WTC11 (cell line): ENCODE measurements at places on chromosomes 12 and 14. TPM values are rescaled to one million over a fixed set of nuclear protein-coding genes. Genes with fewer than 3 reads are reported as not detected.

GRCh38 chr12:111196532-111196931 lies 172.4 kb downstream of the PHETA1 start:
- no peak for DNase-seq
- no peaks in the 10 kb centered on the region for H3K27me3 ChIP-seq
- peaks cover 37% of the 10 kb centered on the region for H3K4me1 ChIP-seq

- DNase-seq, result no peak
- 0 out of 2 replicates have a peak, but pooled peaks cover 2% of the 10 kb centered on the region for H3K36me3 ChIP-seq
These were observed 907 bp upstream of the EFS start for GRCh38 chr14:23365732-23366425.

DNA sequence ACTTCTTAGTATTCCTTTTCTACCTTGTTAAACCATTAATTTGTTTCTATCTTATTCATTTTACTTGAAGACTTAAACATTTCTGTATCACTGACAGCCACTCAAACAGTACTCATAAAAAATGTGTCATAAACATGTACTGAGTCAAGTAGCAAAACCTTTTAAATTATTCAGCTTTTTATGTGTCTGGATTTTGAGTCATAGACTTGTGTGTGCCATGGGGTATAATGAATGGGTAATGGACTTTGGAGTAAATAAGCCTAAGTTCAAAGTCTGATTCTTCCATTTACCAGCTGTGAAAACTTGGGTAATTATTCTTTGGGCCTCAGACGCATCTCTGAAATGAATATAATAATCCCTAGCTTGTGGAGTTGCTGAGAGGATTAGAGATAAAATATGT lies 199.0 kb downstream of the RAD51B start:
- no peak overlapping the region for H3K4me3 ChIP-seq
- no peaks in the 10 kb centered on the region for H3K27me3 ChIP-seq
- H3K36me3 ChIP-seq, result peaks cover 19% of the 10 kb centered on the region
- H3K4me1 ChIP-seq, result peaks cover 14% of the 10 kb centered on the region

DNA sequence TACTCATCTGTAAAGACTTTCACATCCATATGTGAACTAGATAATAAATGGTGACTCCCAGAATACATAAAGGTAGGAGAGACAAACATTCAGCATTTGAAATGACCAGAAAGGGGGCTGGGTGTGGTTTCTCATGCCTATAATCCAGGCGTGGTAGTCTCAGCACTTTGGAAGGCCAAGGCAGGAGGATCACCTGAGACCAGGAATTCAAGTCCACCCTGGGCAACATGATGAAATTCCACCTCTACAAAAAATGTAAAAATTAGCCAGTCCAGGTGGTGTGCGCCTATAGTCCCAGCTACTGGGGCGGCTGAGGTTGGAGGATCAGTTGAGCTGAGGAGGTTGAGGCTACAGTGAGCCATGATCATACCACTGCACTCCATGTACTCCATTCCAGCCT lies 4.1 kb upstream of the CS start:
- DNase-seq, result no peak
- H3K27me3 ChIP-seq, result no peaks in the 10 kb centered on the region
- H3K27ac ChIP-seq, result no peak overlapping the region

DNA sequence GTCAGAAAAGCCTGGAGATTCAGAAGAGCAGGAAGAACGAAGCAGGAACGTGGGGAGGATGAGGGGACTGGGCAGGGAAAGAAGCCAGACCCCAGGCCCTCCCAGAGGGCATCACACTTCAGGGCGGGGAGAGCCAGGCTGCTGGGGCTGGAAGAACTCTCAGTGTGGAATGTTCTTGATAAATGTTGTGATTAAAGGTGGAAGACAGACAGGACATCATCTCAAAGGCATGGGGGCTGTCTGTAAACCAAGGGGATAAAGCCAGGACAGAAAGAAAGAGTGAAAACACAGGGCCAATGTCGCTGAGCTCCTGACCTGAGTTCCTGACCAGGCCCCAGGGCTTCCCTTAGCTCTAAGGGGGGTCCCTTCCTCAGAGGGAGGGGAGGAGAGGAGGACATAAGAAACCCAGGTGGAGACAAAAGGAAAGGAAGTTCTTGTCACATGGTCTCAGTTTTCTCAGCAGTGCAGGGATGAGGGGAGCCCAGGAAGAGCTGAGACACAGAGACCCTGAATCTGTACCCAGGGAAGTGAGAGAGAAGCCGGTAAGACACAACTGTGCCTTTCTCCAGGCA lies 56.3 kb downstream of the SETD3 start:
- DNase-seq, result no peak
- H3K4me1 ChIP-seq, result peaks cover 58% of the 10 kb centered on the region
- no peak overlapping the region for H3K4me3 ChIP-seq
- no peaks in the 10 kb centered on the region for H3K27me3 ChIP-seq
- H3K36me3 ChIP-seq, result peaks cover 20% of the 10 kb centered on the region
- peak overlapping the region; percentile 57 for H3K27ac ChIP-seq

- H3K27me3 ChIP-seq, result no peaks in the 10 kb centered on the region; the same call in 1 of the 2 replicates
- H3K4me3 ChIP-seq, result no peak overlapping the region
These were observed 11.8 kb downstream of the TMCC3 start for GRCh38 chr12:94638521-94638920.

GRCh38 chr14:46058964-46059563 lies 592.5 kb downstream of the RPL10L start:
- H3K36me3 ChIP-seq, result peaks cover 7% of the 10 kb centered on the region; the same call in 1 of the 2 replicates
- H3K27me3 ChIP-seq, result no peaks in the 10 kb centered on the region; the same call in 1 of the 2 replicates
- H3K27ac ChIP-seq, result no peak overlapping the region
- H3K4me3 ChIP-seq, result no peak overlapping the region

GRCh38 chr14:22980672-22981089 lies 1.7 kb downstream of the AJUBA start:
- peak; percentile 76 for DNase-seq
- H3K27me3 ChIP-seq, result no peaks in the 10 kb centered on the region; the same call in none of the 2 replicates
- peaks cover 30% of the 10 kb centered on the region for H3K36me3 ChIP-seq
- peak overlapping the region; percentile 71 for H3K4me3 ChIP-seq
- peaks cover 48% of the 10 kb centered on the region for H3K4me1 ChIP-seq
- H3K27ac ChIP-seq, result no peak overlapping the region

- no peak overlapping the region for H3K4me3 ChIP-seq
- DNase-seq, result no peak
- H3K27me3 ChIP-seq, result no peaks in the 10 kb centered on the region
- no peak overlapping the region for H3K27ac ChIP-seq
These were observed 57.6 kb downstream of the GPR137C start for GRCh38 chr14:52610187-52610586.

DNA sequence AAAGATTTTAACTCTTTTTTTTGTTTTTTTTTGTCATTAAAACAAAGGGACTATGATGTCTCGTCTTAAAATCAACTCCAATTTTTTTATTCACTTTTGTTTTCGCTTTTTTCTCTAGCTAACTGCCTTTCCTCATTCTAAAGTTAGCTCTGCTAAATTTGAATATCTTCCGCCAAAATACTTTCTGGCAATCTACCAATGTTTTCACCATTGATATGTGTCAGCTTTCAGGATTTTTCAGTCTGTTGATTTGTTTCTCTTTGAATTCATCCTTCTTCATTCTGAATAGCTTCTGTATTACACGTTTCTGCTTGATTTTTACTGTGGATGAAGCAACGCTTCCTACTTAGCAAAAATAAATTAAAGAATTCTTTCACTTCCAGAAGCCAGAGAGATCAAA lies 38.7 kb upstream of the NOVA1 start:
- no peak for DNase-seq
- no peaks in the 10 kb centered on the region for H3K27me3 ChIP-seq
- no peak overlapping the region for H3K4me3 ChIP-seq
- H3K27ac ChIP-seq, result no peak overlapping the region

GRCh38 chr12:7666595-7666994 lies 887 bp upstream of the APOBEC1 start:
- DNase-seq, result no peak
- H3K36me3 ChIP-seq, result no peaks in the 10 kb centered on the region
- no peaks in the 10 kb centered on the region for H3K27me3 ChIP-seq
- peaks cover 6% of the 10 kb centered on the region for H3K4me1 ChIP-seq
- H3K27ac ChIP-seq, result no peak overlapping the region
- no peak overlapping the region for H3K4me3 ChIP-seq

- no peaks in the 10 kb centered on the region for H3K4me1 ChIP-seq
- H3K27ac ChIP-seq, result no peak overlapping the region
- H3K4me3 ChIP-seq, result no peak overlapping the region
- no peaks in the 10 kb centered on the region for H3K36me3 ChIP-seq
- no peaks in the 10 kb centered on the region; the same call in 1 of the 2 replicates for H3K27me3 ChIP-seq
These were observed 26.8 kb upstream of the CLIP1 start for GRCh38 chr12:122449317-122449716.

DNA sequence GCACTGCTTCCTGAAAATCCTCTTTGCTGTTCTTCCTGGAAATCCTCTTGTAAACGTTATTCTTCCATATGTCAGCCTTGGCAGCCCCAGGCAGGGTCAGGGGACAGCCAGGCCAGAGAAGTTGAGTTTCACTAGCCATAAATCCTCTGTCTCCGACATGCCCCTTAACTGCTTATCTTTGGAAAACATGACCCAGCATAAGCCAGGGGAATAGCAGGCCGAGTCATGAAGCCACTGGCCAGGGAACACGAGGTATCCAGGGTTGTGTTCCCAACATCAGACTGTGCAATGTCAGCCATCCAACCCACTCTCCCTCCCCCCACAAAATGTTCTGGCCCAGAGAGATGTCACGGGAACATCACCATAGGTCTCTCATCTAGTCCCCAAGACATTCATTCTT lies 453.9 kb downstream of the MED13L start:
- DNase-seq, result no peak
- H3K36me3 ChIP-seq, result peaks cover 17% of the 10 kb centered on the region
- no peak overlapping the region for H3K27ac ChIP-seq
- H3K27me3 ChIP-seq, result peaks cover 5% of the 10 kb centered on the region

DNA sequence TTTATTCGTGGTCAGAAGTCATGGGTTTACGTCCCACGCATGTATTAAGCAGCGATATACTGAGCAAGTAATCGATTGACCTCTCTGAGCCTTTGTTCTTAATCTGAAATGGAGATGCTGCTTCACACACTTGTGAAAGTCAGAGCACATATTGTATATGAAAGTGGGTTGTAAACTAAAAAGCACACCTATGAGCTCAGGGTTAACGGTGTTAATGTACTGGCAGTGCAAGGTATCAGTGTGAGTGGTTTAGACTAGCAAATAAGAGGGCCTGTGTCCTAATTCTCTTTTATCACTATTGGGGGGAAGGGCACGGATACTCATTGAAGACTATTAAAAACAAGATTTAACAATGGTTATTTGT lies 676 bp downstream of the MRPL42 start:
- peak overlapping the region; percentile 98 for H3K27ac ChIP-seq
- DNase-seq, result no peak
- H3K27me3 ChIP-seq, result no peaks in the 10 kb centered on the region; the same call in 1 of the 2 replicates

DNA sequence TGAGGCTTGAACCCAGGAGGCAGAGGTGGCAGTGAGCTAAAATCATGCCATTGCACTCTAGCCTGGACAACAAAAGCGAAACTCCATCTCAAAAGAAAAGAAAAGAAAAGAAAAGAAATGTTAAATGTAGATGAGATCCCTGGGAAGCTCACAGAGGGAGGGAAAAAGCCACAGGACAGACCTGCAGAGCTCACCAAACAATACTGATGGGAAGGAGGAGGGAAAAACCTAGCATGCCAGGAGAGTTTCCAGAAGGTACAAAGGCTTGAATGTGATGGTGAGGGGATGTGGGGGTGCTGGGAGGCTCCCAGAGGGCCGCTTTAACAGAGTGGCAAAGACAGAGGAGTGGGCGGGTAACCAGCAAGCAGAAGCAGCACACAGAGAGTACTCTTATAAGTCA lies 72.3 kb downstream of the PTPN21 start:
- peaks cover 7% of the 10 kb centered on the region for H3K36me3 ChIP-seq
- H3K27ac ChIP-seq, result no peak overlapping the region
- H3K27me3 ChIP-seq, result no peaks in the 10 kb centered on the region

DNA sequence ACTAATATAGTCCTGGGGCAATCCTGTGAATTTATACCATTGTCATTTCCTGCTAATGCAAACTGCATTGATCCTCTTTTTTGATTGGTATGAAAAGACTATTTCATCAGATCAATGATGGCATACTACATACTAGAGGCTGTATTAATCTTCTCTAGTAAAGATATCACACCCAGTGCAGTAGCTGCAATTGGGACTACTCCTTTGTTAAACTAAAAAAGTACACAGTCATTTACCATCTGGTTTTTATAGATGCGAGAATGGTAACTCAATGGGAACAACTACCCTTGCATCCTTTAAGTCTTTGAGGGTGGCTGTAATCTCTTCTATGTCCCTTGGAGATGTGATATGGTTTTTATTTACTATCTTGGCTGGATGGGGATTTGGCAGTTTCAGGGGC lies 80.2 kb upstream of the STK38L start:
- H3K4me3 ChIP-seq, result no peak overlapping the region
- H3K27ac ChIP-seq, result no peak overlapping the region
- no peak for DNase-seq

DNA sequence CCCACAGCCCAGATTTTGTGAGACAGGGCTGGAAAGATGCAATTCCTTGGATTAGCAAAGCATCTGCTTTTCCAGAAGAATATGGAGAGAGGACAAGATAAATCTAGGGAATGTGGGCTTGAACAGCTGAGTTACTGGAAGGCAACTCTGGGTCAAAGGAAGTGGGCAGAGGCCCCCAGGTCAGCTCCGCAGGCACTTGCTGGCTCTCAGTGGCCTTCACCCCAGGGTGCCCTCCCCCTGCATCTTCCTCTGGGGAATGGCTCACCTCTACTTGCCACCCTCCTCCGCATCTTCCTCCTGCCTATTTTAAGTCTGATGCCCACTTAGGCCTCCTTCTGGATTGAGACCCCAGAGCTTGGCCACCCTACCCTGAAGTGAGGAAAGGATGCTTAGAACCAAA lies 10.5 kb upstream of the PNMA1 start:
- peak overlapping the region; percentile 72 for H3K27ac ChIP-seq
- H3K4me1 ChIP-seq, result peaks cover 46% of the 10 kb centered on the region
- H3K36me3 ChIP-seq, result peaks cover 14% of the 10 kb centered on the region

GRCh38 chr14:33404964-33405574 lies 466.4 kb downstream of the NPAS3 start:
- peaks cover 3% of the 10 kb centered on the region for H3K27me3 ChIP-seq
- no peak overlapping the region for H3K4me3 ChIP-seq
- H3K36me3 ChIP-seq, result peaks cover 79% of the 10 kb centered on the region
- H3K27ac ChIP-seq, result no peak overlapping the region
- peak; percentile 22 for DNase-seq

- no peak overlapping the region for H3K27ac ChIP-seq
- H3K36me3 ChIP-seq, result peaks cover 14% of the 10 kb centered on the region
- no peaks in the 10 kb centered on the region for H3K4me1 ChIP-seq
- no peak overlapping the region for H3K4me3 ChIP-seq
- H3K27me3 ChIP-seq, result no peaks in the 10 kb centered on the region
- DNase-seq, result no peak
These were observed 62.6 kb downstream of the SLC38A4 start for GRCh38 chr12:46763230-46763629.

Gene BDKRB1
- total RNA-seq, result 0.11 to 0.27 TPM in 2 of 3 replicates, not detected in the other

Gene LRRC9
- total RNA-seq, result 0.79 to 0.99 TPM (median 0.82 TPM) in 3 replicates

Gene ADAM20
- 0.25 to 0.50 TPM (median 0.37 TPM) in 3 replicates for total RNA-seq

Gene CLMN
- 10.4 to 12.2 TPM (median 10.8 TPM) in 3 replicates for total RNA-seq

Gene COPS7A
- 41.2 to 43.8 TPM (median 41.4 TPM) in 3 replicates for total RNA-seq

Gene TMEM19
- 10.7 to 15.6 TPM (median 11.7 TPM) in 3 replicates for total RNA-seq

Gene MAP1LC3B2
- 2.2 to 3.0 TPM (median 2.5 TPM) in 3 replicates for total RNA-seq

Gene MYO1H
- 0.44 to 0.60 TPM (median 0.50 TPM) in 3 replicates for total RNA-seq

Gene STRN3
- 37.1 to 40.8 TPM (median 40.4 TPM) in 3 replicates for total RNA-seq

Gene HOTAIR
- not detected in 3 replicates for total RNA-seq

Gene LHX5
- 1.5 to 3.0 TPM (median 1.6 TPM) in 3 replicates for total RNA-seq

Gene EAPP
- total RNA-seq, result 24.4 to 25.4 TPM (median 24.9 TPM) in 3 replicates

Gene CCDC88C
- total RNA-seq, result 46.4 to 64.8 TPM (median 46.6 TPM) in 3 replicates

Gene AKAP3
- 1.8 to 2.6 TPM (median 1.9 TPM) in 3 replicates for total RNA-seq
